CD4-positive, alpha-beta T cell treated with Interleukin-6 for 4 hours (primary cell): ENCODE measurements at places on chromosomes 7 and 10.
A peak's percentile ranks its signal among the peaks of the same experiment; 100 is the strongest.

- no peak for DNase-seq
Observed at GRCh38 chr10:103917302-103918052, 507 bp downstream of the STN1 start.

DNA sequence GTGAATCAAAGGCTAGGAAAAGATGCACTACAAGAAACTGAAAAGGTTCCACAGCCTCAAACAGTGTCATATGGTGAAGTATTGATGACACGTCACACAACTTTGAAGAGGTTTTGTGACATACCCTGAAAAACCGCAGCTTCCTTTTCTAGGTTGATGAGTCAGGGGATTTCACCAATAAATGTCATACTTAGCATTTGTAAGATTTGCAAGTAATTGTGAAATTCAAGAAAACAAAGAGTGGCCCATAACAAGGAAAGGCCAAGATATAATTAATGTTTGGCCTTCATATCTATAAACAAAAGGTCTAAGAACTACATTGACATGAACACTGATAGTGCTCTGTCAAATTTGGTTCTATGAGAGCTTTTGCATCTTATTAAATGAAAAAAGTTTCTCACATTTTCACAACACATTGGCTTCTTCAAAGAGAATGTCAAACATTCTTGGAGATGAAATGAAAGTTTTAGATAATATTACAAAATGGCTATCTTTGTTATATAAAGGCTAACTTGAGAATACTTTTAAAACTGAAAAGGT is 62.0 kb upstream of the NAMPT start:
- DNase-seq, result peak; percentile 29

DNA sequence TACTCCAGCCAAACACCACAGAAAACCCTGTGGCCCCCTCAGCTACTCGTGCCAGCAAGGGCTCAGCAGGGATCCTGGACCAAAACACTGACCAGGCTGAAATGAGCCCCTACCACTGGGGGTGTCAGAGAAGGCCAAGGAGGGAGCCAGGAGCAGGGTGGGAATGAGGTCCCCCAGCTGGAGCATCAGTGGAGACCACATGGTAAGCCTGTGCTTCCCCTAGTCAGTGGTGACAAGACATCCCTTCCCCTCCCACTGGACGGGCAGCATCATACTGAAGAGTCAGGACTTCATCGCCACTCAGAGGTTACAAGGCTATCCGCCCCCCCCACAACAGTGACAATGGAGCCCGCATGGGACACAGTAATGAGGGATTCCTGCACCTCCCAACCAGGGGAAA is 99.6 kb downstream of the LHPP start:
- no peak for DNase-seq

- no peak for DNase-seq
Observed at GRCh38 chr10:113139699-113140098, 189.7 kb downstream of the TCF7L2 start.

- no peak for DNase-seq
Observed at GRCh38 chr7:103009466-103010185, 65.0 kb downstream of the FBXL13 start.

GRCh38 chr10:93826355-93826754 is 67.4 kb upstream of the SLC35G1 start:
- no peak for DNase-seq

- DNase-seq, result no peak
Observed at GRCh38 chr7:106329971-106330733, 45.4 kb upstream of the NAMPT start.

DNA sequence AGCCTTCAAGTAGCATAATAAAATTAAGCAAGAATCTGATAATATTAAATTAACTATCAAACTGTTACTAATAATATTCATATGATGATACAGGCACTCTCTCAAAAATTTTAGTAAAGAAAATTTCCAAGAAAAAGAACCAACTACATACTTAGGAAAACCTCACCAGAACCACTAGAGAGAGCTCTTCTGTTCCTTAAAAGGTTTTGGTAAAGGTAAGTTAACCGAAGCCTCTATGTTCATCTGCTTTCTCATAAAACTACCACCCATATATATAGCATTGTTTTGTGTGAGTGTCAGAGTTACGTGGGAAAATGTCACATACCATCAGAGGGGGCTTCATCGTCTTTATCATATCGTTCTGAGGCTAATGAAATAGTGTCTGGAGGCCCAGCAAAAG is 20.7 kb downstream of the SKAP2 start:
- no peak for DNase-seq

DNA sequence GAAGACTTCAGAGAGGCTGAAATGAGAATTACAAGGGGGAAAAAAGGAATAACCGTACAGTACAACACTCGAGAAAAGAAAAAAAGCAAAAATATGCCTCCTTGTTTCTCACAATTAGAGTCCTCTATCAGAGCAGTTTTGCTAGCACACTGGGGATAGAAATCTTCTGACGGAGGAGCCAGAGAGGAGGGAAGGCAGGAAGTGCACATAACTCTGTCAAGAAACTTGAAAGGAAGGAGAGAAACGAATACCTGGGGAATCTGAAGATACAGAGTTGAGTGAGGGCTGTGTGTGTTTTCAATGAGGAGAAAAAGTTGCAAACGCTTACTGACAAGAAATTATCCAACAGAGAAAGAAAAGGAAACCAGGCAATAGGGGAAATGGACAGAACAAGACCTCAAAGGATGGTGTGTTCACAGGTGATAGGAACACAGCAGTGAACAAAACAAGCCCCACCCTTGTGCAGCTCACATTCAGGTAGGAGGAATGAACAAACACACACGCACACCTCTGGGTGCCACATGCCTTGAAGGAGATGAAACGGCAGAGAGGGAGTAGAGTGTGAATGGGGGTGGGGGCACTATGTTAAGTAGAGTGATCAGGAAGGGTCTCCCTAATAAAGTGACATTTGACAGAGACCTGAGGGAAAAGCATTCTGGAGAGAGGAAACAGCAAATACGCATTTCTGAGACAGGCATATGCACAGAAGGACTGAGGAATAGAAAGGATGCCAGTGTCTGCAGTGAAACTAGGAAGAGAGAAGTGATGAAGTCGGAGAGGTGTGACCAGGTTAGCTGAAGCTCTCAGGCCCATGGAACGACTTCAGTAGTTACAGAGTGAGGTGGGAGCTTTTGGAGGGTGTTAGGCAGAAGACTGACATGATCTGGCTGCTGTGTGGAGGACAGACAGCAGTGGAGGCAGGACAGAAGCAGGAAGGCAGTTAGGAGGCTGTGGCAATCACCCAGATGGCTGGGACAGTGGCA is 46.7 kb upstream of the SPOCK2 start:
- peak; percentile 32 for DNase-seq

DNA sequence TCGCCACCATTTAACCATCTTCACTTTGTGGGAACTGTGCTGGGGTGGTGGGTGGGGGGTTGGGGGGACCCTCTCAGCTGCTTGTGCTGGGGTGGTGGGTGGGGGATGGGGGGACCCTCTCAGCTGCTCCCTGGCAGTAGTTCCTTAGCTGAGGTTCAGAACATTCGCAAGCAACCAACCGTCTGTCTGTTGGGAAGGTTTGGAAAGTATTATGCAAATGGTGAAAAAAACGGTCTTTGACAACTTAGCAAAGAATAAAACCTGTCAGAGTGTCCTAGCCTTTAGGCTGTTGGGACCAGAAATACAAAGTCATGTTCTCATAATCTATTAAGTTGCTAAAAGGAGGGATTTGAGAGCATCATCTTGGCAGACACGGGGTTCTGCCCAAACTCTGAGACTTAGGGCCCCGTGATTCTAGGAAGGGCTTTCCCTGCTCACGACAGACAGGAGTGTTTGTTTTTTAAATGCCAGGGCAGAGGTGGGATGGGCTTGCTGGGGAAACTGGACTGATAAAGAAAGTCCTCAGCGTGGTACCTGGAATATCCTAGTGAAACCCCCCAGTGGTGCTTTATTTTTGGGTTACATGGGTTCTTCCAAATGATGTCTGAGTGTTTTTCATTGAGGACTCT is 14.1 kb upstream of the SRGN start:
- DNase-seq, result no peak

DNA sequence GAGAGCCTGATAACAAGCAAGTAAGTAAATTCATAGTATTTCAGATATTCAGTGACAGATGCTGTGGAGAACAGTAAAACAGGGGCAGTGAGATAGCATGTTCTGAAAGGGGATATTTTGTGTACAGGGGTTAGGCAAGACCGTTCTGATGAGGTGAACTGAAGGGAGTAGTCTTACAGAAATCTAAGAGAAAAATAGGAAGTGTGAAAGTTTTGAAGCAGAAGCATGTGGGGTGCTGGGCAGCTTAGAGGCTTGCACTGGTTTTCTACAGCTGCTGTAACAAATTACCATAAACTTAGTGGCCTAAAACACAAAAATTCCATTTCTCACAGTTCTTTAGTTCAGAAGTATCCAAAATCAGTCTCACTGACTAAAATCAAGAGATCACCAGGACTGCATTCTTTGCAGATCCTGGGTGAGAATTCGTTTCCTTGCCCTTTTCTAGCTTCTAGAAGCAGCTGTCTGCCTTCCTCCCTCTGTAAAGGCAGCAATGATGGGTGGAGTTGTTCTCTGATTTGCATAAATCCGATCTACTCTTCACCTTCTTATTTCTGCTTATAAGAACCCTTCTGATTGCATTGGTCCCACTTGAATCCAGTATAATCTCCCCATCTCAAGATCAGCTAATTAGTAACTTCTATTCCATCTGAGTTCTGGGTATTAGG is 7.5 kb upstream of the KLF14 start:
- no peak for DNase-seq

GRCh38 chr10:106053061-106053460 is 1111.4 kb downstream of the SORCS1 start:
- no peak for DNase-seq

GRCh38 chr10:14374745-14375445 is 44.2 kb upstream of the FRMD4A start:
- DNase-seq, result no peak

DNA sequence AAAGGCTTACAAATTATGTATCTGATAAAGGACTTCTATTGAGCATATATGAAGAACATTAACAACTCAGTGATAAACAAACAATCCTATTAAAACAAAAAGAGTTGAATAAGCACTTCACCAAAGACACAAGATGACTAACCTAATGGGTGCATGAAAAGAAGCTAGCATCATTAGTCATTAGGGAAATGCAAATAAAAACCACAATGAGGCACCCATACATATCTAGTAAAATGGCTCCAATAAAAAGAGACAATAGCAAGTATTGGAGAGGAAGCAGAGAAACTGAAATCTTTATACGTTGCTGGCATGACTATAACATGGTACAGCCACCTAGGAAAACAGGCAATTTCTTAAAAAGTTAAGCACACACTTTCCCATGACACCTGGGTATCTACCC is 77.6 kb upstream of the ZMIZ1 start:
- no peak for DNase-seq

GRCh38 chr10:100265821-100266485 is 1.5 kb downstream of the CWF19L1 start:
- DNase-seq, result no peak

GRCh38 chr7:46360811-46361210 is 439.7 kb upstream of the IGFBP3 start:
- DNase-seq, result no peak

DNA sequence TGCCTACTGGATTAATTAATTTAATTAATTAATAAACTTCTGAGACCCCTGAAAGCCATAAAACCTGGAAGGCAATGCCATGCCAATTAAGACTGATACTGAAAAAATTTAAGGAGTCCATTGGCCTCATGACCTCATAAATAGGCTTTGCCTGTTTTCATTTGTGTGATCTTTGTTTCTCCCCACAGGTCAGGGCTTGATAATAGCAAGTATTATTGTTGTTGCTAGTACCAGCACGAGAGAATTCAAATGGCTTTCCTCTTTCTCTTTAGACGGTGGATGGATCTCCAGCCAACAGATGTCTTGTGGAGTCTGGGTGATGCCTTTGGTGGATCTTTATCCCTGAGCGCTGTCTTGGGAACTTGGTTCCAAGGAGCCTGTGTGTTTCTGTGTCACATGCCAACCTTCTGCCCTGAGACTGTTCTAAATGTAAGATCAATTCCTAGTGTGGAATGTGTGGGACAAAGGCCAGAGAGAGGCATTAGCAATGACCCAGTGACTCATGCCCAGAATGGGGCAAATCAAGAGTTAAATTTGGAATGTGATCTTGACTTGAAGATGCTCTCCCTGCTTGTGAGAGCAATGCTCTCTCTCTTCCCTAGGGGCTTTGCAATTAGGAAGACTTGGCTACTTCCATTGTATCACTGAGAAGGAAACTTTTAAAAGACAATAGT is 17.7 kb downstream of the ACSM6 start:
- no peak for DNase-seq

- DNase-seq, result no peak
Observed at GRCh38 chr10:48714088-48714487, 29.4 kb downstream of the WDFY4 start.

- no peak for DNase-seq
Observed at GRCh38 chr7:85102813-85103350, 84.0 kb downstream of the SEMA3D start.

- DNase-seq, result no peak
Observed at GRCh38 chr10:74223755-74224529, 72.9 kb downstream of the ADK start.

- no peak for DNase-seq
Observed at GRCh38 chr7:120274899-120275298, 1.9 kb downstream of the KCND2 start.

DNA sequence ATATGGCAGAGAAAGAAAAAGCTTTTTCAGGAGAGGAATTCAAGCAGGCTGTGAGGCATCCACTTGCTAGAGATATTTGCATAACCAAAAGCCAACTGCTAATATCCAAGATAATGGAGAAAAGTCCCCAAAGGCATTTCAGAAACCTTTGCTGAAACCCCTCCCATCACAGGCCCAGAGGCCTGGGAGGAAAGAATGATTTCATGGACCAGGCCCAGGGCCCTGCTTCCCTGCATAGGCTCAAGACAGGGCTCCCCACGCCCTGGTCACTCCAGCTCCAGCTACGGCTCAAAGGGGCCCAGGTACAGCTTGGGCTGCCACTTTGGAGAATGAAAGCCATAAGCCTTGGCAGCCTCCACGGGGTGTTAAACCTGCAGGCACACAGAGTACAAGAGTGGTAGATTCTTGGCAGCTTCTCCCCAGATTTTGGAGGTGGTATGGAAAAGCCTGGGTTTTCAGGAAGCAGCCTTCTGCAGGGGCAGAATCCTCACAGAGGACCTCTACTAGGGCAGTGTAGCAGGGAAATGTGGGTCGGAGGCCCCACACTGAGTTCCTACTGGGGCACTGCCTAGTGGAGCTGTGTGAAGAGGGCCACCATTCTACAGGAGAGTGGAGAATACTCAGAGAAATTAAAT is 5.6 kb upstream of the RSU1 start:
- DNase-seq, result no peak

- DNase-seq, result no peak
Observed at GRCh38 chr7:38671911-38672905, 41.0 kb upstream of the AMPH start.
